SJSA1 (cell line): ENCODE measurements at places on chromosomes 11 and 22. TPM values are rescaled to one million over a fixed set of nuclear protein-coding genes. Genes with fewer than 3 reads are reported as not detected.

GRCh38 chr11:84384731-84385130, 1098.6 kb upstream of the CCDC90B start:
- DNase-seq: peak; percentile 0

GRCh38 chr11:123482218-123482617, 52.1 kb downstream of the GRAMD1B start:
- no peak for DNase-seq

DNA sequence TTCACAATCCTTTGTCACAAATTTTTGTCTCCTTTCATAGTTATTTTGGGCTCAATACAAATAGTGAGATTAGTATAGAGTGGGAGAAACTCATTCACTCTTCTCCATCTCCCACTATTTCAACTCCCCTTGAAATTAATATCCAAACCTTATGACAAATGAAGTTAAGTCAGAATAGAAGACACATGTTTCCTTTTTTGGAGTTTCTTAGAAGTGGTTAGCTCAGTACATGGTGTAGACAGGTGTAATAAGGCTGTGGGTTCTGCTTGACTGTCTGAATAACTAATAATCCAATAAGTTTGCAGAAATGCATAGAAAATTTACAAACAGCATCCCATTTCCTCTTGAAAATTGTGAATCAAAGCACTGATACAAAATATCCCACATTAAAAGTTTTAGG, 10.8 kb upstream of the HSPA8 start:
- no peak for DNase-seq

- DNase-seq: no peak
Observed at GRCh38 chr22:39343259-39344045, 6.3 kb upstream of the SYNGR1 start.

The MS4A15 gene
- total RNA-seq: not detected in 2 replicates

- DNase-seq: no peak
Observed at GRCh38 chr11:77411137-77411707, 62.7 kb downstream of the PAK1 start.

DNA sequence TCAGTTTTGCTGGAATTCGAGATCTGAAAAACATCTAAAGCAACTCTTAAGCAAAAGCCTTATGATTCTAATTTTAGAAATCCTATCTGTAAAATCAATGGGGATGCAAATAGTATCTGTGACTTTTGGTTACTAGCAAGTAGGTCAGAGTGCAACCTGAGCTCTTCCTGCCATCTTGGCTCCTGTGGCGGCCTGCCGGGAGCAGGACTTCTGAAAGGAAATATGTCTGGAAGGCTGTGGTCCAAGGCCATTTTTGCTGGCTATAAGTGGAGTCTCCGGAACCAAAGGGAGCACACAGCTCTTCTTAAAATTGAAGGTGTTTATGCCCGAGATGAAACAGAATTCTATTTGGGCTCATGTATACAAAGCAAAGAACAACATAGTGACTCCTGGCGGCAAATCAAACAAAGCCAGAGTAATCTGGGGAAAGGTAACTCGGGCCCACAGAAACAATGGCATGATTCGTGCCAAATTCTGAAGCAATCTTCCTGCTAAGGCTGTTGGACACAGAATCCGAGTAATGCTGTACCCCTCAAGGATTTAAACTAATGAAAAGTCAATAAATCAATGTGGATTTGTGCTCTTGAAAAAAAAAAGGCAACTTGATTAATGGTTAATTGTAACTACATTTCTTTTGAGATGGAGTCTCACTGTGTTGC, 1.7 kb downstream of the SAMM50 start:
- no peak for DNase-seq

The CRACR2B gene
- not detected in 2 replicates for total RNA-seq

- DNase-seq: no peak
Observed at GRCh38 chr11:79739591-79739990, 298.8 kb upstream of the TENM4 start.

DNA sequence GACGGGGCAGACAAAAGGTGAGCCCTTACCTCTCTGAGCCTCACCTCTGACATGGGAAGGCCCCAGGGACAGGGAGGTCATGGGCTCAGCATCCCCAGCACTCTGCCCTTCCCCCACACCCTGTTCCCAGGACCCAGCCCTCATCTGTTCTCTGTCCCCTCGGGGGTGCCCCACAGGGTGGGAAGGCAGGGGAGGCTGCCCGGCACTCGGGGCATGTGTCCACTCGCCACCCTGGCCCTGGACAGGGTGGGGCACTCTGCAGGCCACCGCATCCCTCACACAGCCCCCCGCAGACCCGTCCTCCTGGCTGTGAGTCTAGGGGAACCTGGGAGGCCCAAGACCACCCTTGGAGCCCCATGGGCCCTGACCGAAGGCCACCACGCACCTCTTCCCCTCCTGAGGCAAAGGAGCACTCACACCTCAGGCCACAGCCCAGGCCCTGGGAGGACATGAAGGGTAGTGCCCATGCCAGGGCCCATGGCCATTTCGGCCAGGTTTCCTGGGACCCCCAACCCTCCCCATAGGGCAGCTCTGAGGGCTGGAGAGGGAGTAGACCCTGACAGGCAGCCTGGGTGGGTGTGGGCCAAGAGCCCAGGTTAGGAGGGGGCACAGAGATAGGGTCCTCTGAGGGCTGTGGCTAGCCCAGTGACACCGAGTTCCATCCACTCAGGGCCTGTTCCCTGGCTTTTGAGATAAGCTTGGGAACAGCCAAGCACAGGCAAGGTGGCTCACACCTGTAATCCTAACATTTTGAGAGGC, 193.1 kb downstream of the IGLL1 start:
- DNase-seq: no peak

- no peak for DNase-seq
Observed at GRCh38 chr11:125468852-125469251, 27.2 kb downstream of the FEZ1 start.

DNA sequence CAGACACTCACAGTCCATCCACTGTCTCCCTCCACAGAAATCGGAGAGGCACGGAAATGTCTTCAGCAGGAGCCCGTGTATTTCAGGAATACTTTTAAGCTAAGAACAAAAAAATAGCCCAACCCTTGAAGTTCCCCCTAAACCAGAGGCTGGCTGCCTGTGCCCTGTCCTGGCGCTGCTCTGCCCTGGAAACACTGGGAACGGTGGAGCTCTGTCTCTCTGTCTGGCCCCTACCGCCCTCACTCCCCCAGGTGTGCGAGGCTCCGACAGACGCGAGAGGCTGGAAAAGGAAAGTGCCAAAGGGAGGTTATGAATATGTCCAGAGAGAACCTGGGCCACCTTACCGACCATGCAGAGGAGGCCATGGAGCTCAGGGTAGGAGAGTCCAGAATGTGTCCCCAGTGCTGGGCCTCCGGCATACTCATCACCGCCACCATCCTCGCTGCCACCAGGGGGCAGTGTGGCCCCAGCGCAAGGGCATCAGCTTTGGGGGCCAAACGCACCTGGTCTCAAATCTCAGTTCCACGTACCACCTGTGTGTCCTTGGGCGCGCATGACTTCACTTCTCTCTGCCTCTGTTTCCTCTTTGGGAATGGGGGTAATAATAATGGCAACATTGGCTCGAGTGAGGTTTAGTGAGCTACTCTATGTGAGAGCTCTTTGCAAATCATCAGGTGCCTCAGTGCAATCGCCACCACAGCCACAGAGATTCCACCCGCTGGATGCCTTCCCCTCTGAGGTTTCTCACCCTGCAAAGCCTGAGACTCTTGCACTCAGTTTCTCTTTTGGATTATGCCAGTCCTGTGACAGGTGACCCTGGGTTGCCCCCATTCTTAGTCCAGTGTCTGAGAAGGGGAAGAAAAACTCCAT, 10.4 kb upstream of the SLCO2B1 start:
- DNase-seq: peak; percentile 14

The CDC42EP1 gene
- 21.5 and 22.3 TPM in 2 replicates for total RNA-seq

The OR52H1 gene
- not detected in 2 replicates for total RNA-seq

DNA sequence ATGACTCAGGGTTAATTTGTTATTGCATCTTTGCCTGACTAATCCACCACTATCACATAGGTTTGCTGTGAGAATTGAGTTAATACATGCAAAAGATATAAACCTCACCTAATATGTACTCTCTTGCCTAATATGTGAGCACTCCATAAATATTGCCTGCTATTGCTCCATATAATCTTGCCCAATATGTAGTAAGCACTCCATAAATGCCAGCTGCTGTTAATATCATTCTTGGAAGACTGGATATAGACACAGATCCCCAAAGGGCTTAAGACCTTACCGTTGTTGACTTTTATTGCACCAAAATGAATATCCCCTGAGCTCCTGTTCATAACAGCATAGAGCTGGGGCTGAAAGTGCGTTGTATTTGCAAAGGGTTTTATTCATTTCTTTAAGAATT, 27.0 kb upstream of the LRRC55 start:
- DNase-seq: no peak

GRCh38 chr11:4087551-4087950, 7.0 kb upstream of the RRM1 start:
- DNase-seq: peak; percentile 23

The GAL3ST3 gene
- total RNA-seq: not detected in 2 replicates

- DNase-seq: no peak
Observed at GRCh38 chr11:117868088-117868487, 8.4 kb downstream of the FXYD6 start.

The OR51G1 gene
- not detected in 2 replicates for total RNA-seq

GRCh38 chr11:68191661-68192579, 21.2 kb downstream of the KMT5B start:
- no peak for DNase-seq

The PPME1 gene
- total RNA-seq: 24.5 and 33.8 TPM in 2 replicates

GRCh38 chr22:42418811-42419242, 13.4 kb downstream of the NFAM1 start:
- DNase-seq: no peak

The OSBP2 gene
- 0.37 and 0.53 TPM in 2 replicates for total RNA-seq

GRCh38 chr11:47359586-47359985, 7.1 kb upstream of the MYBPC3 start:
- DNase-seq: no peak

DNA sequence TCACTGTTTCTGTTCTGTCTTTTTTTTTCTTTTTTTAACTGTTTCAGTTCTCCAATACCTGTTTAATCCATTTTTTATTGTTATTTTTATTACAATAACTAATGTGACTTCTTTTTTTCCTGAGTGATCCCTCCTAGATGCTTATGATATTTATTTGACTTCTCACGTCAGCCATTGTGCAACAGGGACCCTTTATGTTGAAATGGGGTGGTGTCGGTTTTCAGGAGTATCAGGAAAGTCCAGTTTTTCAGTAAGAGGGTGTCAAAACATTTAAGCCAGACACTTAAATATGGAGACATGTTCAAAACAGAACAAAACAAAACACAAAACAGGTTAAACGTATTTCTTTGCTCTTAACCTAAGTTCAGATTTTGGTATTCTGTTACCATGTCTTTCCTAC, 418.8 kb downstream of the DYNC2H1 start:
- DNase-seq: no peak

DNA sequence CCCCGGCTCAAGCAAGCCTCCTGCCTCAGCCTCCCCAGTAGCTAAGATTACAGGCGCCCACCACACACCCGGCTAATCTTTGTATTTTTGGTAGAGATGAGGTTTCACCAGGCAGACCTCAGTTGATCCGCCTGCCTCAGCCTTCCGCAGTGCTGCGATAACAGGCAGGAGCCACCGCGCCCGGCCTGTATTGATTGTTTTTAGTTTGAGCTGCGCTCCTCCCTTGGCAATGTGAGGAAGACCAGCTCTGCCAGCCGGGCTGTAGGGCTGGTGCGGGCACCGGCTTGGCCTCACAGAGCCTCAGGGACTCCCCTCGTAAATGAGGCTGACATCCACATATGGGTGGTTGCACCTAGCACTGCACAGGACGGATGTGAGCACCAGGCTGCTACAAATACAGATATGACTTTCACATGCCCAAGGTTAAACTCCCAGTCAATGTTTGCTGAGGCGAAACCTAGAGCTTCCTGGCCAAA, 7.5 kb upstream of the SLC2A11 start:
- DNase-seq: no peak

The UCP2 gene
- 1.0 and 2.0 TPM in 2 replicates for total RNA-seq

The LINC01488 gene
- total RNA-seq: 0.05 TPM in 1 of 2 replicates, not detected in the other

GRCh38 chr11:3085052-3085451, 27.8 kb upstream of the CARS1 start:
- DNase-seq: no peak

The ALG9 gene
- total RNA-seq: 22.9 and 24.9 TPM in 2 replicates

The OR4A47 gene
- total RNA-seq: not detected in 2 replicates

- no peak for DNase-seq
Observed at GRCh38 chr11:128463979-128464378, 123.4 kb downstream of the ETS1 start.

DNA sequence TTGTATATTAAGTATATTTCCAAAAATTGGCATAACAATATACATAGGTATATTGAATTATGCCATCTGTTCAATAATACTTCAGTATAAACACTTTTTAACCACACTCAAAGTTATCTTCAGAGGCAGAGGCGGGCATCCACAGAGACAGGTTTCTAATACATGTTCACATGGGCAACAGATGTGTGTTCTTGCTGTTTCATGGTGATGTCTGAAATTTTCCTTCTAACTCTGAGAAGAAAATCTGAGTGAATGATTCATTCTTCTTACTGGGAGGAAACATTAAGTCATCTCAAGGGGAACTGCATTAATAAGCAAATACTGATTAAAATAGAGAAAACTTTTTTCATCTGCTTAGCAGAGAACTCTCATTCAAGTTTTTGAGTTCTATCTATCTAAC, 1074.5 kb downstream of the LRRC4C start:
- no peak for DNase-seq

The GANAB gene
- 356 and 500 TPM in 2 replicates for total RNA-seq

DNA sequence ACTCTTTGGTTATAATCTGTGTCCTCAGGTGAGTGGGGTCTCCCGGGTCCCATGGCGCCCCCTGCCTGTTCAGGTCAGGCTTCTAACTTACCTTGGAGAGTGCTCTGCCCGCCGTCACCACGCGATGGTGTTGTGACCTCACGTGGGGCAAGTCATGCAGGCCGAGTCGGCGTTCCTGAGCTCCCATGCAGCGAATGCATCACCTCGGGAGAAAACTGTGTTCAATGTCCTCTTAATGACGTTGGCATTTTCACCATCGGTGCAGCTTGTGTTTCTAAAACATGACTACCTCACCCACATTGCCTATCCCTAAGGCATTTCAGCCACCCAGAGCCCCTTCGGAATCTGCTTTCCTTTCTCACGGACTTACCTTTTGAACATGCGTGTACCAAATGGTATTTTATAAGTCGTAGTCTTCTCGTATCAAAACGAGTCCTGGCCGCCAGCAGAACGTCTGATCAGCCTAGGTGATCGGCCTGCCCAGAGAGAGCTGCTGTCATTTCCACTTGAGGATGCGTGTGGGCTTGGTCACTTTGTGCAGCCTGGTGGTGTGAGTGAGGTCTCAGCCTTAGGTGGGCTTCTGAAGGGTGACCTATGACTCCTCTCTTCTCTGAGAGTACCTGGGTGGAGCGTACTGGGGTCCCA, 64.8 kb downstream of the TBC1D22A start:
- DNase-seq: no peak

GRCh38 chr11:133895061-133895479, 49.8 kb upstream of the SPATA19 start:
- DNase-seq: no peak

- DNase-seq: no peak
Observed at GRCh38 chr22:37627121-37627520, 12.3 kb upstream of the SH3BP1 start.

The ALDH3B1 gene
- 52.3 and 59.8 TPM in 2 replicates for total RNA-seq
